Lower leg skin (tissue), 4 donors: ENCODE measurements at places on chromosomes 6 and 20.

GRCh38 chr6:158705386-158706126 is 55.7 kb downstream of the SYTL3 start:
- DNase-seq: peak; percentile 79

DNA sequence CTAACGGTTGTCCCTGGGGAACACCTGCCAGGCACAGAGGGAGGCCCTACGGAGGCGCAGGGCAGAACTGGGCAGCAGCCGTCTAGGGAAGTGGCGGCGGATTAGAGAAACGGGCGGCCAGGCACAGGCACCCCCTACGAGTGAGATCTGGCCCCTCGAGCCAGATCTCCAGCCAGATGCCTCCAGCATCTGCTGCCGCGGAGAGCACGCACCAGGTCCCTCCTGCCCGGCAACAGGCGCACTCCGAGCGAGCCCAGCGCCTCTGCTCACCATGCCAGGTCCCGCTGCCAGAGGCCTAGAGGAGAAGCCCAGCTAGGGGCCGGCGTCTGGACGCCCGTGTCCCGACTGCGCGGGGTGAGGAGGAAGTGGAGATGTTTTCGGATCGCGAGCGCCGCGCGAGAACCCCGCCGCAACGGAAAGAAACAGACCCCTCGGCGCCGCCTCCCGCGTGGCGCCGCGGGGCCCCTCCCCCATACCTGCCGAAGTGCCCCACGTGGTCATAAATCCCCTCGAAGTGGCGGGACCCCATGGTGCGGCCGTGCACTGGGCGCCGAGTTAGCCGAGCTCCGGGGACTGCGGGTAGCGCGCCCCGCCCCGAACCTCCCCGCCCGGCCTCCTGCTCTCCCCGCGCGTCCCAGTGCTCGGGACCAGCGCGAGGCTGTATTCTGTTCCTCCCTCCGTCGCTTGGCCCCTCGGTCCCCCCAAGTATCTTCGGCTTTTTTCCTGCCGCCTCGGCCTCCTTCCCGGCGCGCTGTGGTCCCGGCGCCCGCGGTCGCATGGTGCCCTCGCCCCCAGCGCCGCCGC is at the start of gene SLC22A16:
Gene SLC22A16 (minus strand): TSS at position 568 of the 804 bp plus-strand sequence. CDS start 39 bp downstream, at position 529.
- DNase-seq: no peak

GRCh38 chr20:24465730-24466129 is 3.7 kb upstream of the SYNDIG1 start:
- no peak for DNase-seq

DNA sequence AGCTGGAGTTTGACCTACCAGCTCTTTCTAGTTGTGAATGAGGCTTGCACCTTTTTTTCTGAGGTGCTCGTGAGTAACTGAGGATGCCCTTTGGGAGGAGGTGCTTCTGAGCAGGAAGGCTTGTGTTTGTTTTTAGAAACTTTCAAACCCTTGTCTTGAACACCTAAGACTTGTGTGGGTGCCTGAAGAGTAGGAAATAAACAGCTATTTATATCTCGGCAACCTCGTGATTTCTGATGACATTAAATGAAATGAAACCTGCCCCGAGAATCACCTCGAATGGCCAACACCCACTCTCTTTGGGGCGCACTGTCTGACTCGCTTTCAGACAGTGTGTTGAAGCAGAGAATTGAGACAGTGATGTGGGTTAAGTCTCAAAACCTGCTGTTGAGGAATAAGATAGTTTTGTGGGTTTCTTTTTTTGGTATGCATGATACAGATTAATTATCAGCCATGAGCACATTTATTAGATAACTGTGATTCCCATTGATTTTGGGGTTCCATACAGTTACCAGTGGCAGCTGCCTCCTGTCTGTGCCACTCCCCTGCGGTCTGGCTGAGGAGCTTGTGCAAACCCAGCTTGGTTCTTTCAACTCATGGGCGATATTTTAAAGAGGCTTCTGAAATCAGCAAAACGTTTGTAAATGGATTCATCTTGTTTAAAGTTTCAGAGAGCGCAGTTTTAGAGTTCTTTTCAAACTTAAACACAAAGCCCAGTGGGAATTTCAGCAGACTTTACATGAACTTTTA is 8.4 kb downstream of the IRF4 start:
- DNase-seq: no peak

GRCh38 chr6:145060714-145061113 is 674.6 kb downstream of the EPM2A start:
- no peak for DNase-seq

- DNase-seq: no peak
Observed at GRCh38 chr20:36447101-36447500, 94.2 kb upstream of the MYL9 start.

GRCh38 chr6:125587666-125588632 is 161.5 kb upstream of the HEY2 start:
- no peak for DNase-seq

- no peak for DNase-seq
Observed at GRCh38 chr6:131321589-131321988, 186.3 kb downstream of the AKAP7 start.

GRCh38 chr6:85396159-85396808 is 53.6 kb upstream of the NT5E start:
- DNase-seq: no peak

GRCh38 chr20:58623579-58624473 is 27.3 kb upstream of the STX16 start:
- DNase-seq: no peak

GRCh38 chr6:161434921-161435747 is 161.3 kb upstream of the AGPAT4 start:
- no peak for DNase-seq

GRCh38 chr20:22339091-22339881 is 245.1 kb downstream of the FOXA2 start:
- peak; percentile 27 for DNase-seq

GRCh38 chr6:41597246-41598000 is 40.8 kb upstream of the MDFI start:
- DNase-seq: no peak

DNA sequence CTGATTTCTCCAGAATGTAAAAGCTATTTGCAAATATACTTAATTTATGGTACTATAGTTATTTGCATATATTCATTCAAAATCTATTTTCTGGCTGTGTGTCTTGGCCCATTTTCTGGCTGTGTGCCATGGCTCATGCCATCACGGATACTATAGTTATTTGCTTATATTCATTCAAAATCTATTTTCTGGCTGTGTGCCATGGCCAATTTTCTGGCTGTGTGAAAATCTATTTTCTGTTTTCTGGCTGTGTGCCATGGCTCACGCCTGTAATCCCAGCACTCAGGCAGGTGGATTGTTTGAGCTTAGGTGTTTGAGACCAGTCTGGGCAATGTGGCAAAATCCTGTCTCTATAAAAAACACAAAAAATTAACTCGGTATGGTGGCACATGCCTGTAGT is 28.9 kb upstream of the RIPK1 start:
- no peak for DNase-seq

DNA sequence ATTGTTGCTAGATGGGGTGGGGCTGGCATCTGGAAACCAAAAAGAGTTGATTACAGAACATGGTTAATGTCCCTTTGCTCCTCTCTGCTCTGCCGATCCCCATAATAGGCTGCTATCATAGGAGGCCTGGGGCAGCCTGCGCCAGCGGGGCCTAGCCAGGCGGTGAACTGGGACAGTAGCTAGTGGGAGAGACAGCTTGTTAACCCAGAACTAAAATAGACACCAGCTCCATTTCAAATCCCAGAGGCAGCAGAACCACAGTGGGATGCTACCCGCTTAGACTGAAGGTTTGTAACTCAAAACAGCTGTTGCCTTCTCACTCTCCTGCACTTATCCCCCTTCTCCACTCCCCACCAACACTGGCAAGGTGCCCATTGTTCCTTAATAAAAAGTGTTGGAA is 98.5 kb downstream of the SSR1 start:
- DNase-seq: no peak

- no peak for DNase-seq
Observed at GRCh38 chr20:58361481-58362205, 27.4 kb upstream of the VAPB start.

DNA sequence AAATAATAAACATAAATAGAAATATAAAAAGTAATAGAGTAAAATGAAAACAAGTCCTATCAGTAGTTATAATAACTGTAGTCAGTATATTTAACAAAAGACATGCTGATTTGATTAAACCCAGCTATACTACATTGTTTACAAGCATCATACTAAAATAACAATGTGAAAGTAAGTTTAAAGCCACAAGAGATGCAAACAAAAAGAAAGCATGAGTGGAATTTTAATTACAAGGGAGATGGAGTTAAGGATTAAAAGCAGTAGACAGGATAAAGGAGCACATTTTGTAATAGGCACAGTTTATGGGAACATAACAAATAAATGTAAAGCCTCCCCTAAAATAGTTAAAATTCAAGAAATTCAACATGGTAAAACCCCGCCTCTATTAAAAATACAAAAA is 41.5 kb downstream of the SENP6 start:
- DNase-seq: no peak

GRCh38 chr20:58967652-58968429 is 13.2 kb upstream of the NELFCD start:
- DNase-seq: peak; percentile 40

DNA sequence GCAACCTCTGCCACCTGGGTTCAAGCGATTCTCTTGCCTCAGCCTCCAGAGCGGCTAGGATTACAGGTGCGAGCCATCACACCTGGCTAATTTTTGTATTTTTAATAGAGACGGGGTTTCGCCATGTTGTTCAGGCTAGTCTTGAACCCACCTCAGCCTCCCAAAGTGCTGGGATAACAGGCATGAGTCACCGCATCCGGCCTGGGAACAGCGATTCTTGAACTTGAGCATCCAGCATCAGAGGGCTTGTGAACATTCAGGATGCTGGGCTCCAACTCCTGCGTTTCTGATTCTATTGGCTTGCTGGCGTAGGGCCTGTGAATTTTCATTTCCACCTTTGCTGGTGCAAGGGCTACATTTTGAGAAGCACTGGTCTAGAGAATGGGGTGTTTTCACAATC is 24.5 kb upstream of the PIM1 start:
- no peak for DNase-seq

DNA sequence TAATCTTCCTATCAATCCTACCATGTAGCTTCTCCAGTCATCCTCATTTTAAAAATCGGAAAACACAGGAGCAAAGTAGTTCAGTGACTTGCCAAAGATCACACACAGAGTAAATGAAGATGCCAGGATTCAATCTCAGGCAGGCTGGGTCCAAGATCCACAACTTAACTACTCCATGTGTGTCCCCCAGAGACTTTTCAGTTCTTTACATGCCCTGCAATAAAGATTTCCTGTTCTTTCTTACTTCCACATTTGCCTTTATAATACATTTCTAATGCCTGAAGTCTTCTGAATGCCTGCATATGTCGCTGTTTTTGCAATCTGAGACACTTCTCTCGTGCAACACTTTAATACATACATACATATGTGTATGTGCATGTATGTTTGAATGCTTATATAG is 121.7 kb upstream of the MARCKS start:
- no peak for DNase-seq

- no peak for DNase-seq
Observed at GRCh38 chr6:152124429-152125074, 317.1 kb downstream of the ESR1 start.

GRCh38 chr6:105753207-105753606 is 332.9 kb upstream of the PRDM1 start:
- no peak for DNase-seq

- peak; percentile 28 for DNase-seq
Observed at GRCh38 chr6:1059596-1059995, 252.3 kb upstream of the FOXQ1 start.

DNA sequence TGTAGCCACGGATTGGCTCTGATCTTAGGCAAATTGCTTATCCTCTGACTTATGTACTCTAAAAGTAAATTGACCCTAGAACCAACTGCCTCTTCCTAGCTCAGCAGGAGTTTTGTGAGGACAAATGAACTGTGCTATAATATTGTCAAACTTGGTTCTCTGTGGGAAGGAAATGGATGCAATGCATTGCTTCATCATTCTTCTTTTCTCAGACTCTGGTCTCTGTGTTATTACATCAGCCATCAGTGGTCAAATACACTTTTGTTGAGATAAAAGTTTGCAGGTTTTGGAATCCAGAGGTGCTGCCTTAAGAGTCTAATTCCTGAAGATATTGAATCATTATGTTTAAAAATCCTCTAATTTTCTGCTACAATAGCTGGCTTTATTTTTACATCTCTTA is 64.9 kb downstream of the SLC24A3 start:
- DNase-seq: no peak

DNA sequence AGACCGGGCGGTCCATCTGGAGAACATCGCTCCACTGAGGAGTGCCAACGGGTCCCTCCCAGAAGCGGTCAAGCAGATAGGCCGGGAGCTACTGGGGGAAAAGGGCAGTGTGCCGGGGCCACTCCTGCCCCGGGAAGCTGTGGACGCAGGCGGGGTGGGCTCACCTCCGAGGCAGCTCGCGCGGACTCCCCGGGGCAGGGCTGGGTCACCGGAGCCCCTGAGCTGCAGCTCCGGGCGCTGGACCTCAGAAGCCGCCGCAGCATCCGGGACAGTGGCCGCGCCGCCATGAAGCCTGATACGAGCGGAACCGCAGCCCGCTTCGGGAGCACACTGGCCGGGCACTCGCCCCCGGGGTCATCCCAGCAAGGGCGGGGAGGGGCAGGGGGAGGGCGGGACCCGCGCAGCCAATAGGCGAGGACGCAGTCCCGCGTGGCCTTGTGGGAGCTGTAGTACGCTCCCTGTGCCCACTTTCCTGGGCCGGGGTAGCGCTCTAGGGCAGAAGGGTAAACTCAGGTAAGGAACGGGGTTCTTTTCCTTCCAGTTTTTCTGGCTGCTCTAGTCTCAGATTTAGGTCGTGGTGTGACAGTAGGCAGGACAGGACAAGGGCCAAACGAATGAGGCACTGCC is at the start of gene MOCS1:
Gene MOCS1 (minus strand): TSS at position 332 of the 627 bp plus-strand sequence. CDS start 45 bp downstream, at position 287.
- DNase-seq: peak; percentile 96

DNA sequence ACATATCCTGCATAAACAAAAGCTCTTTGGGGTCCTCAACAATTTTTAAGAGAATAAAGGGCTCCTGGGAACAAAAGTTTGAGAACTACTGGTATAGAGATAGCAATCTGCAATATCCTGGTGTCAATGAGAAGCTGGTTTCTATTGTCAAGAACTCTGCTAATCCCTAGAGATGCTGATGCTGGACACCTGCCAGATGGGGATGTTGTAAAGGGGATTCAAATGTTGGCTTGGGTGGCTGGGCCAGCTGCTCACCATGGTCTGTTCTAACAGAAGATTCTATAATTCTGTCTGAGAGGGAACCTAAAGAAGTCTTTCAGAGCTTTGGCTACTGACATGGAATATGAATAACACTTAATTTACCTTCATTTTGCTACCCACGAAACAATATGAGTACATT is 137.8 kb downstream of the BTBD9 start:
- DNase-seq: no peak

GRCh38 chr6:22320750-22321149 is 23.9 kb upstream of the PRL start:
- no peak for DNase-seq

DNA sequence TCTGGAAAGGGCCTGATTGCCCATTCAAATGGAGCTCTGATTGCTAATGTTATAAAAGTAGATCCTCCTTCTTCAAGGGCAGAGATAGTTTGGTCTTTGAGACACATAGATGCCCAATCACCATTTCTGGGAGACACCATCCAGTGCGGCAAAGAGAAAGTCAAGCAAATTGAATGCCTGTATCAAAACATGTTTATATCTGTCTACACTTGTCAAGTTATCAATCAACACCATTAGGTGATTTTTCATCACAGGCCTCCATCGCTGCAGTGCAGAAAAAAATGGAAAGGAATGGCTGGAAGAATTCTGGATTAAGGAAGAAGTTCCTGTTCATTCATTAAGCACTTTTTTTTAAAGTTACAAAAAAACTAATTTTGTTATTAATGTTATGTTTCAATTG is 54.8 kb upstream of the ZFP64 start:
- DNase-seq: no peak

GRCh38 chr6:132382630-132383175 is 18.6 kb downstream of the MOXD1 start:
- DNase-seq: no peak

- DNase-seq: no peak
Observed at GRCh38 chr6:21438237-21438985, 155.1 kb upstream of the SOX4 start.

- peak; percentile 96 for DNase-seq
Observed at GRCh38 chr6:28985462-28986164, 19.5 kb downstream of the ZNF311 start.
